ENCODE measurements at places on chromosomes 13 and 19. TPM values are rescaled to one million over a fixed set of nuclear protein-coding genes. Genes with fewer than 3 reads are reported as not detected.

Gene UTP14C
- polyA plus RNA-seq, result 15.6 TPM

Gene PLD3
- polyA plus RNA-seq, result 22.3 TPM

Gene ZNF433
- polyA plus RNA-seq, result 4.4 TPM

Gene LIM2
- polyA plus RNA-seq, result not detected

Gene PEAK3
- not detected for polyA plus RNA-seq

Gene PIBF1
- polyA plus RNA-seq, result 14.9 TPM

Gene TUBA3C
- not detected for polyA plus RNA-seq

Gene ZNF266
- polyA plus RNA-seq, result 6.6 TPM

Gene KLK12
- not detected for polyA plus RNA-seq

Gene FUZ
- 6.8 TPM for polyA plus RNA-seq

Gene TNFSF9
- polyA plus RNA-seq, result 0.14 TPM

Gene HSH2D
- not detected for polyA plus RNA-seq

Gene PDCD2L
- 12.2 TPM for polyA plus RNA-seq

Gene ZNF180
- 4.9 TPM for polyA plus RNA-seq

Gene ZIC2
- 16.0 TPM for polyA plus RNA-seq

Gene ILF3
- 33.0 TPM for polyA plus RNA-seq

Gene WDR87
- not detected for polyA plus RNA-seq

Gene C19orf18
- polyA plus RNA-seq, result not detected

Gene IZUMO4
- not detected for polyA plus RNA-seq

Gene CEACAM16
- polyA plus RNA-seq, result 0.35 TPM

Gene TNFRSF19
- polyA plus RNA-seq, result 1.0 TPM

Gene RELB
- 1.6 TPM for polyA plus RNA-seq

Gene TMEM147
- 95.0 TPM for polyA plus RNA-seq

Gene RNF17
- not detected for polyA plus RNA-seq

Gene IZUMO1
- 1.9 TPM for polyA plus RNA-seq

Gene CARS2
- 5.6 TPM for polyA plus RNA-seq

Gene CNFN
- polyA plus RNA-seq, result 10.5 TPM

Gene DACH1
- 62.9 TPM for polyA plus RNA-seq

Gene GPR18
- 1.1 TPM for polyA plus RNA-seq

Gene SKA3
- polyA plus RNA-seq, result 2.5 TPM

Gene CGB8
- polyA plus RNA-seq, result not detected

Gene ETV2
- 0.70 TPM for polyA plus RNA-seq

Data from Purkinje cell (primary cell).